ENCODE measurements at places on chromosomes 5 and 9. TPM values are rescaled to one million over a fixed set of nuclear protein-coding genes. Genes with fewer than 3 reads are reported as not detected.

GRCh38 chr9:136599811-136600660 is 54.2 kb upstream of the NOTCH1 start:
- DNase-seq, result no peak

GRCh38 chr9:81002906-81003305 is 686.4 kb downstream of the TLE1 start:
- DNase-seq, result no peak

DNA sequence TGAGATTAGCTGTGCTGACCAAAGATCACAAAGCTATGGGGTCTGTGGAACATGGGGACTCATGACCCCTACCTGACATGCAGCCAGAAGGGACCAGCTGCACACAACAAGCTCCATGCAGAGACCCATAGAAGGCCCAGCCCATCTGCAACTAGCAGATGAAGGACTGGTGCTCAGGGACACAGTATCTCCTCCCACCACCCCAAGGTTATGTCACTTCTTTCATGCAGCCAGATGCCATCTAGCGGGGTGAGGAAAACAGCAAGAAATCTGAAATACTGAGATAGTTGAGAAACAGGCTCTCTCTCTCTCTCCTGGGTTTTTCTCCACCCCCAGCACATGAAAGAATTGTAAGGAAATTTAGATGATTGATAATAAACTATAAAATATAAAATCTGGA is 161.3 kb upstream of the DAPK1 start:
- peak; percentile 10 for DNase-seq

GRCh38 chr5:56116599-56117141 is 116.5 kb downstream of the ANKRD55 start:
- DNase-seq, result no peak

GRCh38 chr5:6570530-6570929 is 62.3 kb downstream of the NSUN2 start:
- DNase-seq, result no peak

- DNase-seq, result no peak
These were observed 6.7 kb downstream of the NRARP start for GRCh38 chr9:137295238-137295811.

GRCh38 chr9:100445161-100445902 is 18.4 kb downstream of the MSANTD3 start:
- DNase-seq, result no peak

DNA sequence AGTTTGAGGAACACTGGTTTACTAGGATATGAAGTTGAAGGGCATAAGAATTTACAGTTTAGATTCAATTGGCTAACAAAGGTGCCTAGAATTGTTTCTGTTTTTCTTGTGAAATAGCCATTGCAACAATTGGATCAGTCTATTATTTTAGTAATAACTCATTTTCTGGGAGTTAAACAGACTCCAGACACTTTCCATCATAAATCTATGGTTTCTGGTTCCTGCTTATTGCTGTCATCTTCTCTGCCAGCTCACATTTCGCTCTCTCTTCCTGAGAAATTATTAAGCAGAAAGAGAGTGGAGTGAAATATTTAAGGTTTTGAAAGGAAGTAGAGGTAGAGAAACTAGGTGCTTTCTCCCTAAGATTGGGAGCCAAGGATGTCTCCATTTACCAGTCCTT is 165.1 kb upstream of the PRR16 start:
- DNase-seq, result no peak

DNA sequence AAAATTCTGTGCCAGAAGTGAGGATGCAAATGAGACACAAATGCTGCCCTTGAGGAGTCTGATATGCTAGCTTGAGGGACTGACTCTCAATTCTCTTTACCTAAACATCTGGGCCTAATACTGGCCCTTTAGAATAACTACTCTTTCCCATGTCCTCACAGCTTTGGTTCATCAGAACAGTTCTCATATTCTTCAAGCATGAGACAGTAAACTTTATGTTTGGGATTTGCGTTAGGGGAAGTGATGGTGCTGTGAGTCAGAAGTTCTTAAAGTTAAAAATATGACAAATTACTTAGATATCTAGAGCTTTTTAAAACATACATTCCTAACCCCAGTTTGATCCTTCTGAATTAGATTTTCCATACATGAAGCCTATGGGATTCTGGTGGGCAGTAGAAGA is 665.0 kb upstream of the RGMB start:
- peak; percentile 94 for DNase-seq

GRCh38 chr9:122349201-122349600 is 21.6 kb upstream of the PTGS1 start:
- DNase-seq, result no peak

GRCh38 chr5:151775025-151775606 is 3.4 kb downstream of the G3BP1 start:
- no peak for DNase-seq

DNA sequence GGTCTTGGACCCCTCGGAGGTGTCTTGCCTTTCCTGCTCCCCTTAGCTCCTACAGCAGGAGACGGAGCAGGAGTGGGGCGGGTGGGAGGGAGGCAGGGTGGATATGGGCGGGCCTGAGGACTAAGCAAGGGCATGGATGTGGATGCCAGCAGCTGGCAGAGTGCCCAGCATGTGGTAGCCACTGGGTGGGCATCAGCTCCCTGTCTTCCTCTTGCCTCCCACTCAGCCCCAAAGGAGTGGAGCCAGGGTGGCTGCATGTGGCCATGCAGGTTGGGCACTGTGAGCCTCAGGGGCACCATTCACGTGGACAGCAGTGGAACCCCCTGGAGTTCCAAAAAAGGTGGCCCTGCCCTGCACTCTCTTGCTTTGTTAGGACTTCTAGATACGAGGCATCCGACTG is 90.1 kb upstream of the TBCA start:
- no peak for DNase-seq

GRCh38 chr5:104564530-104564929 is 1001.9 kb upstream of the NUDT12 start:
- DNase-seq, result no peak

The NPR3 gene
- polyA plus RNA-seq, result 87.3 TPM

The BNC2 gene
- 27.5 TPM for polyA plus RNA-seq

The TMEM252 gene
- not detected for polyA plus RNA-seq

Measured in fibroblast of lung (primary cell).